Stimulated activated CD8-positive, alpha-beta memory T cell treated with anti-CD3 and anti-CD28 coated beads, Interleukin-4, amount 100 ng/mL, for 4 hours (primary cell): ENCODE measurements at places on chromosomes 16 and 17.
A peak's percentile ranks its signal among the peaks of the same experiment; 100 is the strongest.

DNA sequence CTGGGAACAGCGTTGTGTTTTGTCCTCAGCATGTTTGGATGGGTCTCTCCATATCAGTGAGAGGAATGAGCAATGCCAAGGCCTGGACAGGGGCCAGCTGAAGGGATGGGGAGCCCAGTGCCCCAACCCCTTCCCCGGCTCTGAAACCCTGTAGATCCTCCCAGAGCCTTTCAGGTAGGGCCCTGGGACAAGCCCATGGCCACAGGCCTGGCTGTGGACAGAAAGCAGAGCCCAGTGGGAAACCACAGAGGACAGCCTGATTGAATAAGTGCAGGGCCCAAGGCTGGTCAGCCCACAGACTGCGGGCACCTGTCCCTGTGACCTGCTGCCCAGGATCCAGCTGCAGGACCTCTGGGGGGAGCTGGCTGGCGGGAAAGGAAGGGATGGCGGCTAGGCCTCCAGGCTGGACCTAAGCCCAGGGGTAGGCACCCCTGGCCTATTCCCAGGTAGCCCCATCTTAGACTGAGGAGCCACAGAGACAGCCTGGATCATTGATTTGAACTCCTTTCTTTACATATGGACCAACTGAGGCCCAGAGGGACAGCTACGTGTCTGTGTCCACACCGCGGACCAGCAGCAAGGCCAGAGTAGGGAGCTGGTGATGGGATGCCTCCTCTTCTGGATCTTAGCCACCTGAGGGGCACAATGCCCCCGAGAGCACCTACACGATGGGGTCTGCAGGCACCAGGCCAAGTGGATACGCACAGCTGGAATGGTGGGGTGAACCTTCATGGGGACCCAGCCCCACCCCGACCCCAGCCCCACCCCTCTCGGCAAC is 1.3 kb downstream of the CCDC102A start:
- DNase-seq: no peak

DNA sequence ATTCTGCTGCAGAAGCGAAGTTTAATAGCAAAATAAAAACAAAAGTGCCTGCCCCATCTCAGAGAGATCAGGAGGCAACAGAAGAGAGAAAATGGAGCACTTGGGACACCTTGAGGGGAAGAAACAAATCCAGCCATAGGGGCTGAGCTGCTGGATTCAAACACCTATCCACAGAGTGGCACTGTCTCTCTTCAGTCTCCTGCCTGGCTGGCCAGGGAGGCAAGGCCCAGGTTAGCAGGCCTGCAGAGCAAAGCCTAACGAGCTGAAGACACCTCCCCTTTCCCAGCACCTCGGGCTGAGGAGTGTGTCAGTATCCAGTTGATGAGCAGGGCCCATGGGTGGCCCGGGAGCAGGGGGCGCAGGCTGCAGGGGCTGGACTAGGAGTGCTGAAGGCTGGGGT is 8.8 kb upstream of the KRT31 start:
- DNase-seq: no peak

DNA sequence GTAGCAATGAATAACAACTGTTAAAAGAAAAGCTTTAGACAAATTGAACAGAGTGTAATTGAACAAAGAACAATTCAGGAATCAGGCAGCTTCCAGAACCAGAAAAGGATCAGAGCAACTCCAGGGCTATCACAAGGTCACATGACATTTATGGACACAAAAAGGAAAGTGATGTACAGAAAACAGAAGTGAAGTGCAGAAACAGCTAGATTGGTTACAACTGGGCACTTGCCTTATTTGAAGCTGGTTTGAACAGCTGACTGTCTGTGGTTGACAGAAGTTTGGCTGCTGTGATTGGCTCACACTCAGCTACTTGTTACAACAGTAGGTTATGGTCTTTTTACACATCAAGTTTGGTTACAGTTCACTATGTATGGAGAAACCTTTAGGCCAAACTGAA is 14.8 kb downstream of the EFCAB5 start:
- no peak for DNase-seq

GRCh38 chr16:58510776-58511628 is 4.3 kb upstream of the SETD6 start:
- no peak for DNase-seq

DNA sequence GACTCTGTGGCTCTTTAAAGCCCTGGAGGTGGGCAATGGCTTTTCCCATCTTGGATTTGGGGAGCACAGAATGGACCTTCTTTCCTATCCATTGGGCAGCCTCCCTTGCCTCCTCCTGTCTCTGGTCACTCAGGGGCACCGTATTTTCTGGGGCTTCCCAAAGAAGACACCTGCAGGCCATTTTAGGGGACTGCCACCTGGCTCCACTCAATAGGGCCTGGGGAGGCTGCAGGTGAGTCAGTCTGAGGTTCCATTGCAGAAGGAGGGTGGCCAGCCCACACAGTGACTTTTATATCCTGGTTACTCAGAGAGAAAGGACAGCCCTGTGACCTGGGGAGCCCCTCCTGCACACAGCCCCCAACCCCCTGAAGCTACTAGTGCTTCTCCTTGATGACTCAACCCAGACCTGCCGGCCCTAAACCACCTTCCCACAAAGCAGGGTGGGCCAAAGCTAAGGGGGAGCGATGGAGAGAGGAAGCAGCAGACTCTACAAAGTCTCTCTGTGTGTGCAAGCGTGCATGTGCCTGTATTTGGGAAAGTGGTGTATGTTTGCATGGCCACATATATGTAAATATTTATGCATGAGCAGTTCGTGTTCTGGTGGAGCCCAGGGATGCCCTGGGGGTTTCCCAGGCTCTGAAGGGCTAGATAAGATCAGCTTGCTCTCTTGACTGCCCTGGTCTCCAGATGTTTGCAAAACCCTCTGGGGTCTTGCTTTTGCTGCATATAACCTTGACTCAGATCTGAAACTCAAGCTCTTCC is 5.0 kb downstream of the CX3CL1 start:
- peak; percentile 4 for DNase-seq

DNA sequence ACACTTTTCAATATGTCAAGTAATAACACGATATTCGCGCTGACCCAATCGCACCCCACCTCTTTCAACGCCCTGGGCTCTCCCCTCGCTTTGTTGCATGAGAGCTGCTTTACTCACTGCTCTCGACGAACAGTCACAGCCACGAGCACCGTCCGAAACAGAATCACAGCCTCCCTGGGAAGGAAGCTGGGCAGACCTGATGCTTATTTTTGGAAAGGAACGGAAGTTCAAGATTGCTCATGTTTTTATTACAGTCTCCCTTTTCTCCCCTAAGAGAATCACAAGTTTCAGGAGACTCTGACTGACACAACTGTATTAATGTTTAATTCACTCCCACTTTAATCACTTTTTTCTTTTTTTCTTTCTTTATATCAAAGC is 67.8 kb downstream of the ANKRD11 start:
- DNase-seq: no peak

DNA sequence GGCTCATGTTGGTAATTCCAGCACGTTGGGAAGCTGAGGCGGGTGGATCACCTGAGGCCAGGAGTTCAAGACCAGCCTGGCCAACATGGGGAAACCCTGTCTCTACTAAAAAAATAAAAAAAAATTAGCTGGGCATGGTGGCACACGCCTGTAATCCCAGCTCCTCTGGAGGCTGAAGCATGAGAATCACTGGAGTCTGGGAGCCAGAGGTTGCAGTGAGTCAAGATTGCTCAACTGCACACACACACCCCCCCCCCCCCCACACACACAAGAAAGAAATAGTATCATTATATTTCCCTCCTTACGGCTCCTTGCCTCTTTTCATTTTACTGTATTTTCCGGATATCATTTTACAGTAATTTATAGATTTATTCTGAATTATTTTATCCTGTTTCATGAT is 963.1 kb upstream of the GOT2 start:
- DNase-seq: no peak

- DNase-seq: no peak
Measured at GRCh38 chr17:17748604-17749003, 67.3 kb downstream of the RAI1 start.

- no peak for DNase-seq
Measured at GRCh38 chr16:86303787-86304678, 206.3 kb upstream of the FOXF1 start.
